ENCODE measurements at places on chromosomes 1 and 21.

GRCh38 chr1:154379301-154379700 lies 25.8 kb upstream of the IL6R start:
- DNase-seq = no peak

DNA sequence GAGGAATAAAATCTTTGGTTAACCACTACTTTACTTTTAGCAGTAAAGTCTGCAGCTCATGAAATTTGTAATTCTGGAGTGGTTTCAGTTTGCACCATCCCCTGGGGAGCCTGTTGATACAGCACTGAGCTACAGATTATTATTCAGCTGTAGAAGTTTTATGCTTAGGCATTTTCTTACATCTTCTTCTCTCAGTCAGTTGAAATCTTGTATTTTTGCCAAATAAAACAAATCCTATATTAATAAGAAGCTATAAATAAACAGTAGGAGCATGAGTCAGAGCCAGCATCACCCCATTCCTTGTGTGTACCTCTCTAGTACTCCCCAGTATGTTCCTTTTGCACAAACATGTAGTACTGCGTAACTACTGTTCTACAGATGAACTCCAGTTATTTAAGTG lies 118.9 kb downstream of the ATF6 start:
- DNase-seq = no peak

GRCh38 chr1:211473823-211474222 lies 18.1 kb downstream of the RD3 start:
- no peak for DNase-seq

DNA sequence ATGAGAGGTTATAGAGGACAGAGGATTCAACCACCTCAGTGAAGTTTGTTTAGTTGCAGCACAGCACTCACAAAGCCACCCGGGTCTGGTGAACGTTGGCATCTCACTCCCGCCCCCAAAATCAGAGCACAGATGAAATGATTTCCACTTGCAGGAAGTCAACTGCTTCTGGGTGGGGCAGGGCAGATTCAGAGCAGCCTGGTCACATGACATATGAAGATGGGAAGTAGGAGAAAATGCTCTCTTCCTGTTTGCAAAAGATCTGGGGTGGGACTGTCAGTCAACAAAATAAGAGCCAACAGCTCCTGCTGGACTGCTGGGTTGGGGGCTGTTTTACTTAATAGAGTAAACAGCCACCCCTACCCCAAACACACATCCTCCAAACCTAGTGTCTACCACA lies 43.2 kb downstream of the LRRC71 start:
- DNase-seq = no peak

DNA sequence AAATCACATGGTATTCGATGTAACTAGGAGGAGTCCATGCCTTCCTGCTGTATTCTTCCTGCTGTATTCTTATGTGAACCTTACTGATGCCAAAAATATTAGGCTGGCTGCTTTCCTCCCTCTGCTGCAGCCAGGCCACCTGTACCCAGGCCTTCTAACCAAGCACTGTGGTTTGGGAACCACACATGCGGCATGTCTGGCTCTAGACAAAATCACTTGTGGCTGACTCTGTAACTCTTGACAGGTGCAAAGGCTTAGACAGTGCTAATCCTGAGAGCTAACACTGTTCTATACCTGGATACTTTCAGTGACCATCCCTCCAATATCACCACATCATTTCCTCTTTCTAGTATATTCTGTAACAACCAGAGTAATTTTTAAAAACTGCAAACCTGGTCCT lies 67.7 kb downstream of the PCP4 start:
- DNase-seq = no peak

DNA sequence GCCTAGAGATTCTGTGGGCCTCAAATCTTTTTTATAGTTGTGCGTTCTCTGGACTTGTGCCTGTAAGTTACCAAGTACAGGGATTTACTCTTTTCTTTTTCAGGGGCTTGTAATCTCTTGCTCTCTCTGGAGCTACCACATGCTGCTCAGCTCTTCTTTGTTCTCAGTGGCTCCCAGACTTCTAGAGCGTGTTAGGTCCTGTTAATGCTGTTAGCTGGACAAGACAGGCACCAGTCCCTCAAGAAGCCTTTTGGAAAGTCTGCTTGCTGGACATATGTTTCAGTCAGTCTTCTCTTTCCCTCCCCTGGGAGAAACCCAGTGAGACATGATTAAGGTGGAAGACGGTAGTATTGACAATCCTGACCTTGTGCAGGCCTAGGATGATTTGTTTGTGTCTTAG lies 29.4 kb downstream of the KCNK2 start:
- DNase-seq = no peak

GRCh38 chr1:226945106-226945857 lies 5.2 kb downstream of the COQ8A start:
- no peak for DNase-seq

- no peak for DNase-seq
Observed at GRCh38 chr1:166165661-166166328, 1.0 kb downstream of the FAM78B start.

- no peak for DNase-seq
Observed at GRCh38 chr1:176183618-176184017, 23.5 kb downstream of the COP1 start.

DNA sequence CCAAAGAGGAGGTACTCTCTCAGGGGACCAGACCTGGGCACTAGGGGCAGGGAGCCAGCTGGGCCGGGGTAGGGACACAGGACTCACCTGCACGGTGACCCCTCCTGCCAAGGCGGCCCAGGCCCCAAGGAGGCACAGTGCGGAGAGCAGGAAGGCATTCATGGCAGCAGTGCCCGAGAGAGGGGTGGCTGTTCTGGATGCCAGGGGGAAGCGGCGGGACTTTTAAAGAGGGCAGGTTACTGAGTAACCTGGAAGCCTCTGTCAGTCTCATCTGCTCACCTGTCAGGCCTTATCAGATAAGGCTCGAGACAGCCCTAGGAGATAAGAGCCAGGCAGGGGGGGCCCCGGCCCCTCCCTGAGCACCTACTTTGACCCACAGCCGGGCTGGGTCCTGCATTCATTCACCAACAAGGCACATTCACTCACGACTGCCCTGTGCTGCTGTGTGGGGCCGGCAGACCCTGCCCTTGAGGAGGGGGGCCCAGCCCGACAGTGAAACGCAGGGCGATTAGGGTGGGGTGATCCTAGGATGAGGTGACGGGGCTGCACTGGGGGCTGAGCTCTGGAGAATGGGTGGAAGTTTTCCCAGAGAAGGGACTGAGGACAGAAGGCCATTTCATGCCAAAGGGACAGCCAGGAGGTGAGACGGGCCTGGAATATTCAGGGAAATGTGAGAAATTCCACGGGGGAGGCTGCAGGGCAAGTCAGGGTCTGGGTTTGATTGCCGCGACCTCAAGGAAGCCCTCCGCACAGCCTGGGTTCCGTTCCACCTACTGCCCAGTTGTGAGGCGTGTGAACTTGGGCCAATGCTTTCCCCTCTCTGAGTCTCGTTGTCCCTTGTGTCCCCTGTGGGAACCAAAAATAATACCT lies at the start of gene GUCA2A:
GUCA2A (minus strand) TSS at position 195 of the 870 bp plus-strand sequence; CDS start at position 162, 33 bp downstream.
- no peak for DNase-seq
